ENCODE measurements at places on chromosomes 3 and 15.

DNA sequence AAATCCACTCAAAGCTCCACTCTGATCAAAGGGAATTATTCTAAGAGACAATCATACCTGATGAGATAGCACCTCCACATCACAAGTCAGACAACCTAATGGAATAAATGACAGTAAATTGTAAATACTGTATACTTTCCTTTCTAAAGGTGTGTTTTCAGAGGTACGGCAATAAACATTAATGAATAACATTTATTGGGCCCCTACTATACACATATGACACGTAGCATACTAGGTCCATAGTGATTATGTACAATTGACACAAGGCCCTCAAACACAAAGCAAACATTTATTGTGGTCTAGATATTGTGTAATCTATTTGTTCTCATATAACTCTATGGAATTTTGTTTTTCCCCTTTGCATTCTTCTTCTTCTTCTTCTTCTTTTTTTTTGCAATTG is 429.8 kb downstream of the FOXP1 start:
- no peak for DNase-seq

DNA sequence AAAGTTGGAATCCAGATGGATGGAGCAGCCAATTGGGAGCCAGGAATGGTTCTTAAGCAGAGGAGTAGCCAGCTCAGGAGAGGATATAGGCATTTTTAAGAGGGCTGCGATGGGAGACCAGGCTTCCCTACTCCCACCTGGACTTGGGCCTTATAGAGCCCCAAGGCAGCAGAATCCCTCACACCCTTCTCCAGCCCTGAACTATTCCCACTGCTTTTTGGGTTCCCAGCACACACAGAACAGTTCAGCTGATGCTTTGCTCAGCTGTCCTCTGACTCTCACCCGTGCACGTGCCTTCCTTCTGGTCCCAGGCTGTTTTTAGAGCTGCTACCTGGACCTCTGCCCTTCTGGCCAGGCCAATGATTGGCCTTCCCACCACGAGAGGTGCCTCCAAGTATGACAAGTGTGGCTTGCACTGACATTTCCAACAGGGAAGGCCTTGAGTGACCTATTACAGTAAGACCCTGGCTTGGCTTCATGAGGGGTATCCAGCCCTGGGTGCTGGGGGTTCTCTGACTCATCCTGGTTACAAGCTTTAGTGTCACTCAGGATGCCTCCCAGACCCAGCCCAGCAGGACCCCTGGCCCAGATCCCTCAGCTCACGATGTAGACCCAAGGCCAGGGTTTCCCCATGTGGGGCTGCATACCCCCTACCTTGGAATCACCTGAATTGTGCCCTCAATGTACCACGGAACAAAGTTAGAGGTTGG is 25.2 kb downstream of the NOX5 start:
- DNase-seq, result no peak

DNA sequence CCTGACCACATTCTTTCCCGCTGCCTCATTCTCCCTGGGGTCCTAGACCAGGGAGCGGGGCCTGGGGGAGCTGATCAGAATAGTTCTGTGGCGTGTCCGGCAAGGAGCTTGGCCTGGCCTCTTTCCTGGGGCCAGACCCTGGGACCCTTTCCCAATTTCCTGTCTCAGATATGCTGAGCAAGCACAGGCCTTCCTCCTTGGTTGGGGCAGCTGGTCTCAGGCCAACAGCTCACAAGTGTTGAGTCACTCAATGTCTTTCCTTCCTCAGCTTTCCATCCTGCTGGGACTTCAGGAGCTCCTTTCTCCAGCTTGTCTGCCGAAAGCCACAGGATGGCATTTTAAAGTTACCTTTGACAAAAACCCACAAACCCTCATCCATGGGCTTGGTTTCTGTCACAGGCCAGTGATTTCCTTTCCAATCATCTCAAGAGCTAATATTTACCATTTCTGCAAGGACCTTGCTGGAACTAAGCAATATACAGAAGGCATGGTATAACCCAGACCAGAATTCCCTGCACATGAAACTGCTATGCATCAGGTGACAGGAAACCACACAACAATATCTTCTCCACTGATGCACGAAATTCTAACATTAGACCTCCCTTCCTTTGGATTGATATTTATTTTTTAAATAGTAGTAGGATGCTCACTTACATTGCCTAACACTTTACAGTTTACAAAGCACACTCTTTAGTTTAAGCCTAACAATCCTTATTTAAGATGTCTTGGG is 19.5 kb upstream of the TIMP4 start:
- DNase-seq, result no peak

DNA sequence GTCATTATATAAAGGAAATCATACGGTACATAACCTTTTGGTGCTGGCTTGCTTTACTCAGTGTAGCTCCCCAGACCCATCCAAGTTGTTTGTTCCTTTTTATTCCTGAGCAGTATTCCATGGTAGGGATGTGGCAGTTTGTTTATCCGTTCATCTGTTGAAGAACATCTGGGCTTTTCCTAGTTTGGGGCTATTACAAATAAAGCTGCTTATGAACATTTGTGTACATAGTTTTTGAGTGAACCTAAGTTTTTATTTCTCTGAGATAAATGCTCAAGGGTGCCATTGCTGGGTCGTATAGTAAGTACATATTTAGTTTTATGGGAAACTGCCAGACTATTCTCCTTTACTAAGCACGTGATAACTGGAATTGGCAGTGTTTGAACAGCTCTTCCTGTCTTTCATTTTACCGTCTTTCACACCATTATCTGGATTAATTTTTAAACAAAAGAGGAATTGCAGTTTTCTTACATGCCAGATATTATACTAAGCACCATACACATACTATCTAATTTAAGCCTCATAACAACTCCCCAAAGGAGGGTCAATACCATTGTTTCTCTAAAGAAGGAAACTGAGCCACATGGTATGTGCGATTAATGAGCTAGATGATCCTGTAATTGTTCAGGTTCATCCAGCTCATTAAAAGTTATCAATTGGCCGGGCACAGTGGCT is 85.6 kb downstream of the PTPRG start:
- DNase-seq, result no peak

GRCh38 chr15:71654720-71655174 is 155.6 kb upstream of the NR2E3 start:
- DNase-seq, result no peak

- DNase-seq, result no peak
These were observed 25.9 kb downstream of the ACP3 start for GRCh38 chr3:132343018-132343612.

GRCh38 chr3:10744098-10744465 is 71.9 kb upstream of the SLC6A11 start:
- DNase-seq, result peak; percentile 10

DNA sequence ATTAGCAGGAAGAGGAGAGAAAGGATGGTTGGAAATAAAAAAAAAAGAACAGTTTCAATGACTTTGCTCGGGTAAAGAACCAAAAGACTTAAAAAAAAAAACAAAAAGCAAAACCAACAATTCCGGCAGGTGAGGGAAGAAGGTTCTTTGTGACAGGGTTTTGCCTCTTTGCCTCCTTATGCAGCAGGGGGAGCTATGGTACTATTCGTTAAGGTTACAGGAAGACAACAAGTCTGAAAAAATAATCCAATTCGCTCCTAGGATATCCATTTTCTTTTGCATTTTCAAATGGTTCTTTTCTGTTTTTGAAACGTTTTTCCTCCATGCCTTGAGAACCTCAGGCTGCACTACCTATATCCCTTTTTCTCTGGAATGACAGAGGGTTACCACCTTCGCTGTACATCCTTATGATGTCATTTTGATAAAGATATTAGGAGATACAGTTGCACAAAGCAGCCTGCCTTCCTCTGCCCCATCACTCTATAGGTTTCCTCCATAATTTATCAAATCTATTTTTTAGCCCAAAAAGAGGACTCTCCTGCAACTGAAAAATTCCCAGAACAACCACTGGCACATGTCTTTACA is 55.0 kb downstream of the CFAP20DC start:
- no peak for DNase-seq

DNA sequence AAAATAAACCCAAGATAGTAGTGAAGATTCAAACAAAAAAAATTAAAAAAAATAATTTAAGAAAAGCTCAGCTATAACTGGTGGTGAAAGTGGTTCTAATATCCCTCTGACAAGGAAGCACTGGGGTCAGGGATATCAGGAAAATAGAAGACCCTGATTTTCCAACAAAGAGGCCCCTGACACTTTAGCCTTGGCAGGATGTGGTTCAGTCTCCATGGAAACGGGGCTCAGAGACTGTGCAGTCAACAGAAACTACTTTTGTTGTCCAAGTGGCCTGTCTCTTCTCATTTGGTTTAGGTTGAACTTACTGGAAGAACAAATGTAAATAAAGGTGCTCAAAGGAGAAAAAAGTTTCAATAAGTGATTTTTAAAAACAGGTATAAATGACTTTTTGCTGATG is 27.2 kb downstream of the INTS14 start:
- DNase-seq, result no peak

DNA sequence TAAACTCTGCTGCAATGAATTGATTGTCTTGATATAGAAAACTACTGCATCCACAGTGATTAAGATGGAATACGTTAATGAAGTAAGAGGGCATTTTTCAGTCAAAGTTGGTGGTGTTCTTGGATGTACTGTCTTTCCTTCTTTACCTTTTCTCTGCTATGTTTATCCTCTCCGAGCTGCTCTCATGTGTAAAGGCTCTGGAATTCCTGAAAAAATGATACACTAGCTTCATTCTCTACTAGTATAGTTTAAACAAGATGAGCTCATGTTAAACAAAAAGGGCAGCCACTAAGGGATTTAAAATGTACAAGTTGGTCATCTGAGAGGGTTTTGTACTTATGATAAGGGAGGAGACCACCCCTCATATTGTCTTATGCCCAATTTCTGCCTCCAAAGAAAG is 504.6 kb upstream of the NECTIN3 start:
- no peak for DNase-seq
